ENCODE measurements at places on chromosomes 1 and 21. TPM values are rescaled to one million over a fixed set of nuclear protein-coding genes. Genes with fewer than 3 reads are reported as not detected.

THAP3 gene
- total RNA-seq, result 15.3 TPM

HSPB7 gene
- 10.7 TPM for total RNA-seq

SEMA4A gene
- total RNA-seq, result 30.7 TPM

KRTAP12-2 gene
- not detected for total RNA-seq

RAVER2 gene
- total RNA-seq, result 12.8 TPM

SNX7 gene
- 14.8 TPM for total RNA-seq

HES2 gene
- total RNA-seq, result 5.7 TPM

NR1I3 gene
- total RNA-seq, result not detected

GPR153 gene
- 16.9 TPM for total RNA-seq

PPFIA4 gene
- total RNA-seq, result 1.3 TPM

OR2T2 gene
- not detected for total RNA-seq

SLAMF6 gene
- total RNA-seq, result 4.4 TPM

RGSL1 gene
- total RNA-seq, result not detected

CFAP107 gene
- total RNA-seq, result not detected

GBP4 gene
- 32.9 TPM for total RNA-seq

BCAN gene
- total RNA-seq, result not detected

CFHR5 gene
- not detected for total RNA-seq

KLF17 gene
- 0.52 TPM for total RNA-seq

SLC25A44 gene
- 24.9 TPM for total RNA-seq

MT1HL1 gene
- not detected for total RNA-seq

C1QTNF12 gene
- total RNA-seq, result 2.6 TPM

TCHH gene
- total RNA-seq, result 0.20 TPM

LCE1E gene
- not detected for total RNA-seq

TNNT2 gene
- total RNA-seq, result 6.4 TPM

INKA2 gene
- 13.3 TPM for total RNA-seq

TMEM82 gene
- total RNA-seq, result not detected

Measured in upper lobe of right lung (tissue), 1 donor.